ENCODE measurements at places on chromosomes 12 and 14.

- DNase-seq: no peak
Measured at GRCh38 chr14:44403193-44403592, 103.9 kb downstream of the FSCB start.

GRCh38 chr12:89382328-89382727, 30.0 kb upstream of the DUSP6 start:
- DNase-seq: no peak

DNA sequence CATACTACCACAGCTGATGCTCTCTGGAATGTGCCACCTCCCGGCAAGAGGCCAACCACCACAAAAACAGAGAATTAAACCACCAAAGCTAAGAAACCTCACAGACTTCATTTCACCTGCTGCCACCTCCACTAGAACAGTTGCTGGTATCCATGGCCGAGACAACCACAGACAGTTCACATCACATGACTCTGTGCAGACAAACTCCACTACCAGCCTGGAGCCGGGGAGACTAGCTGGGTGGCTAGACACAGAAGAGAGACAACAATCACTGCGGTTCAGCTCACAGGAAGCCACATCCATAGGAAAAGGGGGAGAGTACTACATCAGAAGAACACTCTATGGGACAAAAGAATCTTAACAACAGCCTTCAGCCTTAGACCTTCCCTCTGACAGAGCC, 78.2 kb downstream of the RALGAPA1 start:
- no peak for DNase-seq

DNA sequence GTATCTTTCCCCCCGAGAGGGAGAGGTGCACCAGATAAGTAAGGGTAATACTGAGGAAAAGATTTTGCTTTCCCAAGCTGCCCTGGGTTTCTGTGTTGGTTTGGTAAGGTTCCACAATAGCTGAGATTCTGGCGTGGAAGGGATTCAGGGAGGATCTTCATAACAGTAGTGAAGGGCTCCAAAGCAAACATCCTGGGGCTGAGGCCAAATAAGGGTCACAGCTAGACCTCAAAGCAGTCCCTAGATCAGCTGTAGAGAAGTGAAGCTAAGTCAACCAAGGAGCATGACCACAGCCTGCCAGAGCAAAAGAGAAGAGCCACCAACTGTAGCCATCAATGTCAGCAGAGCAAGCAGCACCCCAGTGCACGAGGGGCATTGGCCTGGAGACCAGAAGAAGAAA, 73.2 kb upstream of the SLC35F4 start:
- no peak for DNase-seq

DNA sequence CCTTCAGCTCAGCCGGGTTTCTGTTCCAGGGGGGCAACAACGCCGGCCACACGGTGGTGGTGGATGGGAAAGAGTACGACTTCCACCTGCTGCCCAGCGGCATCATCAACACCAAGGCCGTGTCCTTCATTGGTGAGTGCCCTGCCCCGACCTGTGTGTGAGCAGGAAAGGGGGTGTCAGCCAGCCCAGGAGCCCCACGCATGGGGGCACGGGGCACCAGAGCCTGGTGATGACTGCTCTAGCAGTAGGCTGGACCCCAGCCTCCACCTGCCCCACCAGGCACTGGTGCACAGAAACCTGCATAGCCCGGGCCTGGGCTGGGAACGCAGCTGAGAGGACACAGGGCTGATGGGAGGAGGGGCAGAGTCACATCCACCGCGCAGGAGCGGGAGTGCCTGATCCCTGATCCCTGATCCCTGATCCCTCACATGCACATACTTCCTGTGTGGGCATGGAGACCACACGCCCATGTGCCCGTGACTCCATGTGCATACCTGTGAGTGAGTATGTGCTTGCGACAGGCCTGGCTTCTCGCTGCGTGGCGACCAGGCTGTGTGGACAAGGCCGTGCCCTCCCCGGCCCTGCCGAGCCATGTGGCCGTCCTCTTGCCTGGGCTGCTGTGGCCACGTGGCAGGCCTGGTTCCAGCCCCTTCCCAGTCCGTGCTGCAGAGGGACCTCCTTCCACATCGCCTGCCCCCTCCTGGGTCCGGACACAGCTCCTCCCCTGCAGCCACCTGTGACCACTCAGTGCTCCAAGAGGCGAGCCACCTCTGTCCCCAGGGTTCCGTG, 11.2 kb downstream of the ADSS1 start:
- no peak for DNase-seq

DNA sequence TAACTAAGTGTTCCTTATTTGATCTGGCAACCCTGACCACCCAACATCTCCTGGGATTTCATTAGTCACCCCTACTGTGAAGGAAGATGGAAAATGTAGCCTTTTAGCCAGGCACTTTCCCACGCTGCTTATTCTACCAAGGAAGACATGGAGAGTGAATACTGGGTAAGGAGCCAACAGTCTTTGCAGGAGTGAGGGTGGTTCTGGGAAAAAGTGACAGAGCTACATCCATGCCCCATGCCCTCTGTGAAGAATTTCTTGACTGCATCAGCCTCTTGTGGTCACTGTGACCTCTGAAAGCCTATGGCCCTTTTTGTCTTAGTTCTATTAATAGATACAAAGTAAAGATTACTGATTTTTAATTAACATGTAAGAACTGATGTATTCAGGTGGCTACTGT, 196.0 kb upstream of the EEA1 start:
- no peak for DNase-seq

DNA sequence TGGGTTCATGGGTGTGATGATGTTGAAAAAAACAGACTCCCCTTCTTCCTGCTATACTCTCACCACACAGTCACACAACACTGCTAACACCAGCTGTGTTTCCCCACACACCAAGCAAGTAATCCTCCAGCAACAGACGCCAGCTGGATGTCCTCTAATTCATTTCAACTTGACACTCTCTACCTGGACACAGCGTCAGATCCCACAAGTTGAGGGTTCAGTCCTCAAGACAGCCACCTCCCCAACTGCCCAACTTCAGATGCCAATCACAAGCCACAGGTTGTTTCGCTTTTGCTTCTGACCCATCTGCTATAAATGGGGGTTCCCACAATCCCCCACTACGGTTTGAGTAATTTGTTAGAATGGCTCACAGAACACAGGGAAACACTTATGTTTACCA, 49.3 kb downstream of the TMEM30B start:
- no peak for DNase-seq

DNA sequence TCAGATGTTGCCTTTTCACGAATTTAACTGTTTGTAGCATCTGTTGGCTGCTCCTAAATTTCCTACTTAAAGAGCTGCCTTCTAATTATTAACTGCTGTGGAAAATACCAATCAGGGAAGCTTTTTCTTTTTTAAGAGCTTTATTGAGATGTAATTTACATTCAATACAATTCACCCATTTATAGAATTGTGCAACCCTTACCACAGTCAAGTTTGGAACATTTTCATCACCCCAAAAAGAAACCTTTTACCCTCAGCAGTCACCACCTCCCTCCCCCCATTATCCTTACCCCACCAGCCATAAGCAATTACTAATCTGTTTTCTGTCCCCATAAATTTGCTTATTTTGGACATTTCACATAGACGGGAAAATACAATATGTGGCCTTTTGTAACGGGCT, 1.4 kb downstream of the PCNX4 start:
- no peak for DNase-seq

- no peak for DNase-seq
Measured at GRCh38 chr12:124953689-124954405, 35.1 kb downstream of the DHX37 start.

DNA sequence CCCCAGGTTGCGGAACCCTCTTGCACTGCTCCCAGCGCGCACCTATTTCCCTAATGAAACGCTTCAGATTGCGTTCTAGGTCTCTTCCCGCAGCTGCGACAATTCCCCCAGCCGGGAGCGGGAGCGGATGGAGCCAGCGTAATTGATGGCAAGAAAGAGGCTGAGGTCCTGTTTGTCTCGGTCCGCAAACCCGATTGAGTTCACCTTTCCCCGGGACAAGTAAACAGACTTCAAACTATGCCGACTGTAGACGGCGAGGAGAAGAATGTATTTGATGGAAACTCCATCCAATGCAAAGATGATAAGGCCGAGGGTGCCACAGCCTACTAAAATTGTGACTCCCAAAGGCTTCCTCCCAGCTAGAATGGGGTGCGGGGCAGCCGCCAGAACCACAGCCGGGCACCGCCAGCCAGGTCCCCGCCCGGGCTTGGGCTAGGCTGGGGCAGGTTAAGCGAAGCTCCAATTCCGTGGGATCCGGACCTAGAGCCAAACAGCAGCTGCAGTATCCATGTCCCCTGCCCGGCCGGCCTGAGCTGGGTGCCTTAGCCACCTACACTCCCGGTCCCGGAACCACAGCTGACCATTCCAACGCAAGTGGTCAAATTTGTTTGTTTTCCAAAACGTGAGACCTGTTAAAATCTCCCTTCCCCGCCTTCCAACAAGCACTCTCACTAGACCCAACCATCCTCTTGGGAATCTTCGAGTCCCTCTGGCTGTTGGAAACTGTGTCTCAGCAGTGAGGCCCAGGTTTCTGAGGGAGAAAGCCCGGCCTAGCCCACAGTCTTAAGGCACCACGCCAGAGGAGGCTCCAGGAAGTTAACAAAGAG, 5.5 kb downstream of the NKX2-1 start:
- no peak for DNase-seq

GRCh38 chr12:92796650-92797049, 93.9 kb downstream of the PLEKHG7 start:
- DNase-seq: no peak

- no peak for DNase-seq
Measured at GRCh38 chr14:55913324-55914025, 204.7 kb upstream of the PELI2 start.

DNA sequence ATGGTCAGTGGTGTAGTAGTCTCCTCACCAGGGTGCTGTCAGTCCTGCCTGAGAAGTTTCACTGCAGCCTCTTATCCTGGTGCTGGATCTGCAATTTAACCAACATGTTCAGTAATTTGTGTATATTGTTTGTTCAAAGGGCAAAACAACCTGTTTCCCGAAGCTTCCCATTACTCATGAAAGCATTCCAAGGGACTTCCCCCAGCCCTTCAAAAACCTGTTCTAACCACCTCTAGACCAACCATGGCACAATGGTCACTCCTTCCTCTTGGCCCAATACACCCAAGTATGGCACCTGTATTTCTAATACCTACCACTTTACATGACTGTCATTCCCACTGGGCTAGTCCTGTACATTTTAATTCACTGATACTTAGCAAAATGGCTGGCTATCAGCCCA, 12.1 kb downstream of the CKAP4 start:
- no peak for DNase-seq

DNA sequence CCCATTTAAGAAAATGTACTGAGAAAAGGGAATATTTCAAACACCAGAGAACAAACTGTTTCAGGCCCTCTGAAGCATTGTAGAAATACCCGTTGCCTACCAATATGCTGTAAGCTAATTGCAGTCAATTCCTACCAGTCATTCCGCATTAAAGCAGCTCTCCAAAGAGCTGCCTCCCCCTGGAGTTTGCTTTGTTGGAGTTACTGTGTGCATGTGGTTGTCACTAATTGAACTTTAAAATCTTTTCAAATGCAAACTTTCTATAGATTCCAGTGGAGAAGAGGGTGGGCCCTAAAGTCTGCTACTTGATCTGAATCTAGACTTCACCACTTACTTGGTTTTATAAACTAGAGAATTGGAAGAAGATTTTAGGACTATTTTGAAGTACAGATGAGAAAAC, 112.7 kb downstream of the PLXNC1 start:
- no peak for DNase-seq

- DNase-seq: no peak
Measured at GRCh38 chr12:88258396-88258795, 116.3 kb downstream of the TMTC3 start.

DNA sequence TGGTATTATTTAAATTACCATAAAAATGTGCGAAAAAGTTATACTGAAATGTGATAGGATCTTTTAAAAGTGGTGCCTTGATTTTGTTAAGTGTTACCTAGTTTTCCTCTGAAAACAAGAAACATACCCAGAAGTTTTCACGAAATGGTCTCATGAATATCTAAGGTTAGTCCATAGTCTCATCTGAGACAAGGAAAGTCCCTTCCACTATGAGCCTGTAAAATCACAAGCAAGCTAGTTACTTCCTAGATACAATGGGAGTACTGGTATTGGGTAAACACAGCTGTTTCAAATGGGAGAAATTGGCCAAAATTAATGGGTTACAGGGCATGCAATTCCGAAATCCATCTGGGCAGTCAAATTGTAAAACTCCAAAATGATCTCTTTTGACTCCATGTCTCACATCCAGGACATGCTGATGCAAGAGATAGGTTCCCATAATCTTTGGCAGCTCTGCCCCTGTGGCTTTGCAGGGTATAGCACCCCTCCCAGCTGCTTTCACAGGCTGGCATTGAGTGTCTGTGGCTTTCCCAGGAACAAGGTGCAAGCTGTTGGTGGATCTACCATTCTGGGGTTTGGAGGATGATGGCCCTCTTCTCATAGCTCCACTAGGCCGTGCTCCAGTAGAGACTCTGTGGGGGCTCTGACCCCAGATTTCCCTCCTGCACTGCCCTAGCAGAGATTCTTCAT, 271.4 kb downstream of the NAV3 start:
- DNase-seq: no peak
